ENCODE measurements at places on chromosomes 3 and 15.

- DNase-seq, result no peak
Observed at GRCh38 chr3:36603423-36603822, 160.9 kb downstream of the DCLK3 start.

DNA sequence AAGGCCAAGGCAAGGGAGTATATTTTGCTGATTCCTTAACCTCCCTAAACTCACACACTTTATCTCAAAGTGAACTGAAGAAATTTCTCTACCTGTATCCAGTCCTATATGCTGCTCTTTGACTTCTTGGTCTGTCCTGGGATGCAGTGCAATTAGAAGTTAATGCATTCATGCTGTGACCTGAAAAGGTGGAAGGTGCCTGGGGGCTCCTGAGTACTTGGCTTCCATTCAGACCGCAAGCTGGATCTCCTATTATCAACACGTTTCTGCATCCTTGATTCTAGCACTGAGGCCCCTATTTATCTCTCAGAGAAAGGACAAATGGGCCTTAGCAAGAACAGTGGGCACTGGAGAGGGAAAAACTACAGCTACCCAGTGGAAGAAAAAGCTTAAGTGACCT, 17.7 kb upstream of the CADPS start:
- DNase-seq, result no peak

DNA sequence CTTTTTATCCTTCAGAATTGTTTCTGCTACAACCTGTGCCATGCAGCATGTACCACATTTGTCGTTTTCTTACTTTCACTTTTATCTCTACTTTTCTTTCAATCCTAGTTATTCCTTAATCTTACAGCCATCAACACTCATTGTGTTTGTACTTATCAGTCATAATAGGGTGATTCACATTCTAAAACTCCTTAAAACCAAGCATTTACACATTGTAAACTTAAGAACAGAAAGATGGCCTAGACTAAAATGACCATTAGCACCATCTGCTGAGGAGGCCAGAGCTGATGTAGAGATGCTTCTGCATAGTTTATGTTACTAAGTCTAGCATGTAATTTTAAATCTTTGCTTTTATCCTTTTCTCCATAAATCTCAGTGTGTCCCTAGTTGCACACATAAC, 25.5 kb downstream of the EIF2AK4 start:
- DNase-seq, result no peak

- no peak for DNase-seq
Observed at GRCh38 chr3:143362115-143362991, 242.8 kb downstream of the CHST2 start.

DNA sequence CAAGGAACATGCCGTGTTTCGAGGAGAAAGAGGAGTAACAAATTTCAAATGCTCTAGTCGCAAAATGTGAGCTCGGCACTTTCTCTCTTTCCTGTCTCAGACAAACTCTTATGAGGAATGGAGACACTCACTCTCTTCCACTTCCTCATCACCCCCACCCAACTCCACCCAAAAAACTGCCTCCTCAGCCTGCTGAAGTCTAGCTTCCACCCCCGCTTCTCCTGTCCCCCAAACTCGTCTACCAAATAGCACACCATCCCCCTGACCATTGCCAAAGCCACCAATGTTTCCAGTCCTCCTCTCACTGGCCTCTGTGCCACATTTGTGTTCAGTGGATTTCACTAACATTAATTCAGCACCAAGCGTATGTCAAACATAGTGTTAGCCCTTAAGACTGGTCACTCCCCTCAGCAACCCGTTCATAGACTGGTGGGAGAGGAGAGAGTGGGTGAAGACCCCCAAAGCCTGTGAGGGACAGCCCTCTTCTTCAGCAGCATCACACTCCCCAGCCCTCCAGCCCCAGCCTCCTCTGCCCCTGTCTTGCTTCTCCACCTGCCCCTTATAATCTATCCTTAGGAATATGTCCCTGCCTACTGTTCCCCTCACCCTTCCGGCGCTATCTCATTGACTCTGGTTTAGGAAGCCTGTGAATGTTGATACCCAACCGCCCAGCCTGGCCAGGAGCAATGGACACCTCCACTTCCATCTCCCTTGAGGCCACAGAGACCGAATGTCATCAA, 77.3 kb downstream of the FAM174B start:
- no peak for DNase-seq

- DNase-seq, result no peak
Observed at GRCh38 chr3:176651622-176652021, 545.7 kb downstream of the TBL1XR1 start.

- no peak for DNase-seq
Observed at GRCh38 chr15:67186688-67187087, 67.8 kb downstream of the AAGAB start.

Data from CD4-positive, alpha-beta T cell treated with Interleukin-2 at 100 ng/mL for 4 hours (primary cell).